ENCODE measurements at places on chromosomes 12 and 14. TPM values are rescaled to one million over a fixed set of nuclear protein-coding genes. Genes with fewer than 3 reads are reported as not detected.

The RNF34 gene
- 35.3 TPM for total RNA-seq

The KRT7 gene
- total RNA-seq: 1,216 TPM

The PTPRO gene
- total RNA-seq: 0.21 TPM

The TOMM20L gene
- not detected for total RNA-seq

The ZDHHC22 gene
- not detected for total RNA-seq

The B4GALNT3 gene
- total RNA-seq: 11.6 TPM

The KLRG1 gene
- not detected for total RNA-seq

The NEDD8 gene
- 248 TPM for total RNA-seq

The CCDC198 gene
- not detected for total RNA-seq

The NTF3 gene
- not detected for total RNA-seq

The SLCO1A2 gene
- total RNA-seq: not detected

The LRRC10 gene
- total RNA-seq: not detected

The PRICKLE1 gene
- 3.4 TPM for total RNA-seq
